Omental fat pad (tissue), 4 donors: ENCODE measurements at places on chromosomes 4 and X.

DNA sequence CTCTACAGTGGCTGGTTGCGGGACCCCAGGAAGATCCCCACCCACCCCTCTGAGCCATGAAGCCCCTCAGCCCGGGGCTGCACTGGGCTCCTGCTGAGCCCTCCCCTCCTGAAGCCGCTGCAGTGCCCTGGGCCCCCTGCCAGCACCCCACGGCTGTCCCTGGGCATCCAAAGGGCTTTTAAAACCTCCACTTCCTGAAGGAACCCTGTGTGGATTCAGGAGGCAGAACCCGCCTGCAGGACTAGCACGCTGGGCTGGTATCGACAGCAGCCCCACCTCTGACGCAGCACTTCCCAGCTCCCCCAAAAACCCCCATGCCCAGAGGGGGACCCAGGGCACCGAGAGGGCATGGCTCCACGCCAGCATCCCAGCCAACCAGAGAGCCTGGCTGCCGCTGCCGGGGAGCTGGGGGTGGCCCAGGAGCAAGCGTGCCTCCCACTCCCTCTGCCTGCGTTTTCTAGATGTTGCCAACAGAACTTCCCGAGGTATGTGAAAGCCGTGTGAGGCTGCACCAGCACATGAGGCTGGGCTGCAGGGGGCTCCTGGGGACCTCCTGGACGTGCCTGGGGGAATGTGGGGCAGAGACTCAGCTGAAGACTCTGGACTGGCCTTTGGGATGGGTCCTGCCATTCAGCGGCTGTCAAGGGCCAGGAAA lies 6.3 kb downstream of the MXD4 start:
- DNase-seq = peak; percentile 28

- DNase-seq = no peak
These were observed 179.6 kb downstream of the SHROOM3 start for GRCh38 chr4:76614589-76614988.

- DNase-seq = no peak
These were observed 35.7 kb downstream of the MORC4 start for GRCh38 chrX:106964290-106964689.

DNA sequence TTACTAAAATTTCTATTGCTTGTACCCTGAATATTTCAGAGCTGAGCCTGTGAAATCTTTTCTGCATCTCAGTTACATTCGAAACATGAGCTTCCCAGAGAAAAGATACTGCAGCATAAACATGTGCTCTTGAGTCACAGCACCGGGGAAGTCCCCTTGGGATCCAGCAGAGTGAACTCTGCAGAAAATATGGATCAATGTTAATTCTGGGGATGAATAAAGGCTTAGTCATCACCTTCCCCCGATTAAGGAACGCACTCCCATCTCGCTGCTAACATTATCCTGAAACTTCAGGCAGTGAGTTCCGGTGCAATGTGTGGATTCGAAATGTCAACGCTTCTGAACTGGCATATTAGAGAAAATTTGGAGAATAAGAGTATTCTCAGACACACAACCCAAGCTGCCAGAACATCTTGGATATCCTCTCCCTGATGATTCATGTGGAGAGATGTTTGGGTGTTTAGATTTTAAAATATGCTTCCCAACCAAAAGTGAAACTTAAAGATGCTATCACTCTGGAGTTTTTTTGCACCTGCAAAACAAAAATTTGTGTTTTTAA lies 90.8 kb downstream of the IRF2 start:
- no peak for DNase-seq

DNA sequence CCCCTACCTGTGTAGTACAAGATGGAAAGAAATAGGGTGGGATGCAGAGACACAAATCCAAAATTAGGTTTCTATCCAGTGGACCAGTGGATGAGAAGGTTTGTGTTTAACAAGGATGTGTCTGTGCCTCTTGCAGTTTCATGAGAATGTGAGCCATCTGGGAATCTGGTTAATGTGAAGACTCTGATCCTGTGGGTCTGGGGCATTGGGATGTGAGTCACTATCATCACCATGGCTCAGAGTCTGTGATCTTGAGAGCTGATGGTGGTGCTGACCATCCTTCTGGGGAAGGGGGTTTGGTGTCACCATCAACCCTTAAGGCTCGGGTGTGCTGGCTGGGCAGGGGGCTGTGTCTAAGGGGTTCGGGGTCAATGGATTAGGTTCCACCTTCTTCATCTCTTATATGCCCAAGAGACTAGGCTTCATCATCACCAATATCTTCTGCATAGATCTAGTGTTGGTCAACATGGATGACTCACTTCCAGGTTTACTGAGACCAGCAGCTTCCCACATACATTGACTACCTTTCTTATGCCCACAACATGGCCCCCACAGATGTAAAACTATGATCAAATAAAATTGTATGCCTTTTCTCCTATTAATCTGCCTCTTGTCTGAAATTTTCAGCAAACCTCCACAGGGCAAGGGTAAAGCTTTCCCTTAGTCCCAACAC lies 65.7 kb upstream of the MID1 start:
- no peak for DNase-seq

- no peak for DNase-seq
These were observed 140.0 kb downstream of the CHM start for GRCh38 chrX:85907316-85907715.

- no peak for DNase-seq
These were observed 19.9 kb downstream of the ANK2 start for GRCh38 chr4:113069212-113069892.

GRCh38 chr4:13922459-13922858 lies 294.9 kb upstream of the BOD1L1 start:
- DNase-seq = no peak

DNA sequence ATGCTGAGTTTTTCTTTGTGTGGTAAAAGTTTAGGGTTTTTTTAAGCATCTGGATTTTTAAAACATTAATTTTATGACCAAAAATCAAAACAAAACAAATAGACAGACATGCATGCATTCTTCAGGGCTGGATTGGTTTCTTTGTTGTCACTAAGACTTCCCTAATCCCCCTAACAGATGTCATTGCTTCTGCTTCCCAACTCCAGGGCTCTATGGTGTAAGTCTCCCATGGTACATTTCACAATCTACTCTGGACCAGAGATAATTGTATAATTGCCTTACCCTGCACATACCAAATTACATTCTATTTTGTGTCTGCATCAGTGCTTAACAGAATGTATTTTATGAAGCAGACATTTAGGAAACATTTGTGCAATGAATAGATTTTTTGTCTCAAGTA lies 529.1 kb upstream of the SMIM31 start:
- no peak for DNase-seq

DNA sequence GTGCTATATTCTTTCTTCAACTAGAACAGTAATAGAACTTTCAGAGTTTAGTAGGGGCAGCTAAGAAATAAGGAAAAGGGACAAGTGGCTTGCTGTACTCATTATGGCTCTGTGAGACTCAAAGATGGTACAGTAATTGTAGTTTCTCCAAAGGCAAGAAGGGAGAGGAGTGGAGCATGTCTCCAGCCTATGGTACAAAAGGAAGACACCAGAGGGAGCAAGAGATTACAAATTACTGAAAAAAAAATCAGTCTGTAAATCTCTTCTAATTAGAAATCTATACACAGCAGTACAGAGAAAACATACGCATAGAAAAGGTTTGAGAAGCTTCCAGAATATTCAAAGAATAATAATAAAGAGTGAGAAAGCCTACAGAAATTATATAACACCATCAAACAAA lies 61.4 kb downstream of the KLHL4 start:
- DNase-seq = no peak
